ENCODE measurements at places on chromosomes 1 and 21.

- no peak for DNase-seq
These were observed 54.9 kb upstream of the RGS7 start for GRCh38 chr1:241411776-241412338.

DNA sequence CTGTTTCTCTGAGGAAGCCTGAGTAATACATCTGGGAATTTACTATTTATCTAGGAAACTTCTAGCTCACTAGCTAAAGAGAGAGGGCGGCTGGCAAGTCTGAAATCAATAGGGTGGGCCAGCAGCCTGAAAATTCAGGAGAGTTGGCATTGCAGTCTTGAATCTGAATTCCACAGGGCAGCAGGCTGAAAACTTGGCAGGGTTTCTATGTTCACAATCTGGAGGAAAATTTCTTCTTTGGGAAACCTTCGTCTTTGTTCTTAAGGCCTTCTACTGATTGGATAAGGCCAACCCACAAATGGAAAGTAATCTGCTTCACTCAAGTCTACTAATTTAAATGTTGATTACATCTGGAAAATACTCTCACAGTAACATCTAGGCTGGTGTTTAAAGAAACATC lies 101.0 kb upstream of the COG2 start:
- no peak for DNase-seq

DNA sequence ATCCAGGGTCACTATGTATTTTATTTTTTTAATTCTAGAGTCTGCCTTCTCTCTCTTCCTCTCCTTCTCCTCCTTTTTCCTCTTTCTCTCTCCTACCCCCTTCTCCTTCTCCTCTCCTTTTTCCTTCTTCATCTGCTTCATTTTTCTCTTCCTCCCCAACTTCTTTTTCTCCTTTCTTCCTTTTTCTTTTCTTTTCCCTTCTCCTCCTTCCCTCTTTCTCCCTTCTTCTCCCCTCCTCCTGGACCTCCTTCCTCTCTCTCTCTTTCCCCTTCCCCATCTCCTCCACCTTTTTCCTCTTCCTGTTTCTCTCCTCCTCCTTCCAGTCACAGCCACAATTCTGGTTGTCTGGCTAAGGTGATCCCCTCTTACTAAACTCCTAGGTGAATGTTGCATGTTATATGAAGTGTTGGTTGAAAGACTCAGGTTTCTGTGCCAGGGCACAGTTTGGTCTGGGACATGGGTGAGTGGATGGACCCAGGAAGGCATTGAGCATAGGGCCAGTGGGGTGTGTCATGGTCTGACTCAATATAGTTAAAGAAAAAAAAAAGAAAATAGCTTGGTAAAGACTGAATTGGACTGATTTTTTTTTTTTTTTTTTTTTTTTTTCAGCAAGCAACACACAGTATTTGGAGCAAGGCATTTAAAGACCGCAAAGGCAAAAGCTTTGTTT lies 266.9 kb downstream of the TGFB2 start:
- no peak for DNase-seq

- DNase-seq, result no peak
These were observed 8.1 kb upstream of the VWA5B1 start for GRCh38 chr1:20282533-20282932.

DNA sequence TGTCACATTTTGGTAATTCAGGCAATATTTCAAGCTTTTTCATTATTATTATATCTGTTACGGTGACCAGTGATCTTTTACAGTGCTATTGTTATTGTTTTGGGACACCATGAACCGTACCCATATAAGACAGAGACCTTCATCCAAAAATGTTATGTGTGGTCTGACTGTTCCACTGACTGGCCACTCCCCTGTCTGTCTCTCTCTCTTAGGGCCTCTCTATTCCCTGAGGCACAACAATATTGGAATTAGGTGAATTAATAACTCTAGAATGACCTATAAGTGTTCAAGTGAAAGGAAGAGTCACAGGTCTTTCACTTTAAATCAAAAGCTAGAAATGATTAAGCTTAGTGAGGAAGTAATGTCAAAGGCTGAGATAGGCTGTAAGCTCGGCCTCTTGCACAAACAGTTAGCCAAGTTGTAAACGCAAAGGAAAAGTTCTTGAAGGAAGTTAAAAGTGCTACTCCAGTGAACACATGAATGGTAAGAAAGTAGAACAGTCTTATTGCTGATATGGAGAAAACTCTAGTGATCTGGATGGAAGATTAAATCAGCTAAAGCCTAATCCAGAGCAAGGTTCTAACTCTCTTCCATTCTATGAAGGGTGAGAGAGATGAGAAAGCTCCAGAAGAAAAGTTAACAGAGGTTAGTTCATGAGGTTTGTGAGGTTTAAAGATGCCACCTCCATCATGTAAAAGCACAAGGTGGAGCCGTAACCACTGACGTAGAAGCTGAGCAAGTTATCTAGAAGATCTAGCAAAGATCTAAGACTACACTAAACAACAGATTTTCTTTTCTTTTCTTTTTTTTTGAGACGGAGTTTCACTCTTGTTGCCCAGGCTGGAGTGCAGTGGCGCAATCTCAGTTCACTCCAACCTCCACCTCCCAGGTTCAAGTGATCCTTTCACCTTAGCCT lies 19.7 kb upstream of the DIPK1A start:
- DNase-seq, result no peak
